ENCODE measurements at places on chromosomes 11 and 22.

GRCh38 chr11:33825854-33826560 lies 51.7 kb upstream of the FBXO3 start:
- DNase-seq = no peak

- no peak for DNase-seq
These were observed 129.6 kb downstream of the WNT11 start for GRCh38 chr11:76076749-76077148.

DNA sequence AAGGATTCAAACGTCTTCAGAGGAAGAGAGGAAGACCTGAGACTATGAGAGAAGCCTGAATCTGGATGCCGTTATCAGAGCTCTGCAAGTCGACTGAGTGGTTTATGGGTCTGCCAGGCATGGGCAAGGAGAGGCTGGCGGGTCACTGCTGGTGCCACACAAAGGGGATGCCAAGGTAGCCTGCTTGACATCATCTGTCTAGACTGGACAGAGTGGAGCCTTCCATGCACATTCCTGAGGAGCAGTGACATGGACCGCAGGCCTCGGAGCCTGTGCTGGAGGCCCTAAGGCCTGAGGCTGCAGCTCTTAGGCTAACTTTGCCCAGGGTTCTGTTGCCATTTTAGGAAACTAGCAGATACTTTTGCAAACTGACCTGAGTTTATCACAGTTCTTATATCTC lies 127.4 kb downstream of the WT1 start:
- no peak for DNase-seq

- DNase-seq = no peak
These were observed 7.6 kb upstream of the FTH1 start for GRCh38 chr11:61974766-61975631.

DNA sequence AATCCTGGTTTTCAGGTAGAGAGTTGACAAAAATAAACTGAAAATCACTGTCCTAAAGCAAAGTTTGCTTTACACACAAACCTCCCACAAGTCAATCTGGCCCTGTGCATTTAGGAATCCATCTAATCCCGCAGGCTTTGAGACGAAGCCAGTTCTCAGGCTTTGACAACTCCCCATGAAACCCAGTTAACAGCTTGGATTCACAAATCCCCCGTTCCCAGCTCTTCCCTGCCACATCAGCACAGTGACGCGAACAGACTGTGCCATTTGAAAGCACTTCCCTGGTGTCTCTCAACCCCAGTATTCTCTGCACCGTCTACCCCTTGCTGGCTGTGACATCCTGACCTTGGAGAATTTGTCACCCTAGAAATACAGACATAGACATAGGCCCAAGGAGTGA lies 117.8 kb downstream of the OPCML start:
- no peak for DNase-seq

- DNase-seq = no peak
These were observed 16.0 kb downstream of the PLCB3 start for GRCh38 chr11:64267207-64267945.

DNA sequence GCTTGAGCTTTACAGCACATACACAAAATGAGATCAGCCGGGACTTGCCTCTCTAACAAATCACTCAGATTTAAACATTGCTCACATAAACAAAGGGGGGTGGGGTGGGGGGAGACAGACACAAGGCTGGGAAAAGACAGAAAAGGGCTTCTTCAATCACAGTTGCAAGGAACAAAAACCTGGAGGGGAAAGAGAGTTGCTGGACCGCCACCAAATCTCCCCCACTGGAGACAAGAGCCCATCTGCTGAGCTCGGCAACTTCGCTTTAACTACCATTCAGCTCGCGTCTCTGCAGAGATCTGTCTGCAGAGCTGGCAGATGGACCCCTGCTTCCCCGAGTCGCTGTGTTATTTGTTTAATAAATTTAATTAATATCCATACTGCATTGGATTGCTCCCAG lies 165.0 kb downstream of the RCN1 start:
- DNase-seq = no peak

- DNase-seq = no peak
These were observed 989.3 kb downstream of the BRD1 start for GRCh38 chr22:48838376-48838775.

DNA sequence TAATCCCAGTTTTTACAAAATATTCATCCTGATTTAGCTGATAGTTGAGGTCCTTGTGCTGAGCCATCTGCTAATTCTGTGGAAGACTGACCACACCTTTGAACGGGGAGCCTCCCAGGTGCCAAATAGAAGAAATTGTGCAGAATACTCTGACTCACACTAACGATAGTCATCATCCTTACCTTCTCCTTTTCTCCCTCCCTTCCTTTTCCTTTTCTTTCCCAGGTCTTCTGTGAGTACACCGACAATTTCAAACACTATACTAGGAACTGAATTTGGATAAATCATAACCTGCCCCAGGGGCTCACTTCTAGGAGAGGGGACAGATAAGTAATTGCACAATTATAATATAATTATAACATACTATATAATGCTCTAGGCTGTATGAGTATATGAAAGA lies 73.1 kb upstream of the CTSC start:
- DNase-seq = no peak

DNA sequence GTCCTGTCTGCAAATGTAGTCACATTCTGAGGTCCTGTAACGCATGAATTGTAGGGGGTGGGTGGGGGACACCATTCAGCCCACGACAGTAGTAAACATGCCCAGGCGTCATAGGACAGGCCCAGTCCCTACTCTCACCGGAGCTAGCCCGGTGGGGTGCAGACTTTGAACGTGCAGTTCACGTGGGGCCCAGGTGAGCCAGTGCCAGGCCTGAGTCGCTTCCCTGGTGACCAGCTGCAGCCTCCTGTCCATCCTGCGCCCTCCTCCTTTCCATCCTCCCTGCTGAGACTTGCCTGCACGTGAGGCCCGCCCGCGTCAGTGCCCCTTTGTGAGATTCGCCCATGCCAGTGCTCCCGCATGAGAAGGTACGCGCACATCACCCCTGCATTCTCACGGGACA lies 116.8 kb downstream of the WNT7B start:
- DNase-seq = no peak

GRCh38 chr22:42050641-42051180 lies 19.9 kb downstream of the NAGA start:
- DNase-seq = no peak

DNA sequence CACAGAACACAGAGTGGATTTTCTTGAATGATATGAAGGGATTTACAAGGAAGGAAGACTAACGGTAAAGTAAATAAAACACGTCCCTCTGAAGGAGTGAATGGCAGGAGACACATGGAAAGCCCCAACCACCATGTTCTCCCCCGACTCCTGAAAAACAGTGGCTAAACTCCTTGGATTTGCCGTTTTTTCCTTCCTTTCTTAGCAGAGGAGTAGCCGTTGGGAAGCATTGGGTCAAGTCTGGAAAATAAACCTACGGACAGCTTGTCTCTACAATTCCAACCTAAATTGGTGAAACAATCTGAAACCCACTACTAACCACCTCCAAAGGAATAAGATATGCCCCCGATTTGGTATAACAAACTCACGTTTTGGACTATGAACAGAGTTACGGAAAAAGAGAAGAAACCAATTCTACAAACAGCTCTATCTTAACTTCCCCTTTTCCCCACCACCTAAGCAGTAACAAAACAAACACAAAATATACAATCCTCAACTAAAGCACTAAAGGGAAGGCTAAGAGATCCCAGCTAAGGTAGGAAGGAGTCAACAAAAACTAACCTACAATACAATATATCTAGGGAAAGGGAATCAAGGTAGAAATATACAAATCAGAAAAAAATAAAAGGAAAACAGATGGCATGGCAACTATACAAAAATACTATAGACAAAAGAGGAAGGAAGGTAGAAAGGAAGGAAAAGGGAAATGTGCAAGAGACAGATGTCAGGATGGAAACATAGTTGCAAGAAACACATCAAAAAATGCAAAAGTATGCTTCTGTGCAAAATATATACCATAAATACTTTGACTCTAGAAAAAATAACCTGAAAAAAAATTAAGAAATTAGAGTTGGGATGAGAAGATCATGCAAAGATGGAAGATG lies 43.8 kb upstream of the LYVE1 start:
- no peak for DNase-seq

GRCh38 chr11:78748918-78749690 lies 174.4 kb upstream of the NARS2 start:
- no peak for DNase-seq

- no peak for DNase-seq
These were observed 460.9 kb downstream of the METTL15 start for GRCh38 chr11:28569106-28569505.

DNA sequence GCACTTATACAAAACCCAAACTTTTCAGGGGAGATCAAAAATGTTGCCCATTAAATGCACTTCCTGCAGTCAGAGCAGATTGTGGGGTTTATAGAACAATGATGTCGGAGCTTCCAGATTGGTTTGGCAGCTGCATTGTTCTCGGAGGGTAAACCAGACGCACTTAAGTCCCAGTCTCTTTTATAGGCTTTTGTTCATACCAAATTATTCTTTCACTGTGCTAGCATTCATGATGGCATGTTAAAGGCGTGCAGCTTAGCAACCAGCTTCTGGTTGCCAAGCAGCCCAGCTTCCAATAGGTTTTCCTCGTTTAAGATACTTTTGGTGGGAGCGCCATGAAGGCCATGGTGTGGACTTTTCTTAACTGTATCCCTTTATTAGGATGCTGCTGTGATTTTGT lies 40.9 kb downstream of the ZC3H12C start:
- no peak for DNase-seq

- no peak for DNase-seq
These were observed 6.7 kb downstream of the KCNE3 start for GRCh38 chr11:74460481-74461154.

DNA sequence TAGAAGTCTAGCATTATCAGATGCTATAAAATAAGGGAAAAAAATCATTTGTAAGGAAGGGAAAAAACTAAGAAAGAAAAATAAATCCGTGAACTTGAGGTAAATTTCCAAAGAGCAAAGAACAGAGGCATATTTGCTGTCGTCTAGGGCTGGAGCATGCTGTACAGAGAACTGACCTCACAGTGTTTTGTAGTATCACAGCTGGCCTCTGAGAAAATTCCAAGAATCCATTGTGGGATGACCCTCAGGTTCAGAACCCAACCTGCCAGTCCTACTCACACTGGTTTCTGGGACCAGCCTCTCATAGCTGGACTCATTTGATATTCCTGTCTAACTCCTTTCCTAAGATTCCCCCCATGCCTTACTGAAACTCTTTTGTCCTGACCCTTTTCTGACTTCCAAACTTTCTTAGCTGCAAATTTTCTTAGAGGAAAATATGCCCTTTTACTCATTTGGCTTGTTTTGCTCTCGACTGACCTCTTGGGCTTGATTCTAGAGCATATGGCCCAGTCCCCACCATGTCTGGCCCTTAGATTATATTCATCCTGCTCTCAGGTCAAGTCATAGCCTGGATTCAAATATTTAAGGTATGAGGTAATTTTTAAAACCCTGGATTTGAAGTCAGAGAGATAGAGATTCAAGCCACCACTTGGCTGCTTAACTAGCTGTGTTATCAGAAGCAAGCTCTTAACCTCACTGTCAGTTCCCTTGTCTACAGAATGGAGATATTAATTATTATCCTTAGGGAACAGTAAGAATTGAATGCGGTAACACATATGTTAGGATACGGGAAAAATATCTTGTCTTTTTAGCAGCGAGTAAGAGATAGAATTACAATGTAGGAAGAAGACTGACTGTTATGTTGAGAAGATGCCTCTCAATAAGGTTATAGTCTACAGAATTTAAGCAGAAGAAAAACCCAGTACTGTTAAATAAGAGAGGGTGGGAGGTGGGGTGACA lies 89.7 kb upstream of the KCNA4 start:
- DNase-seq = no peak

- no peak for DNase-seq
These were observed 5.5 kb downstream of the NPAT start for GRCh38 chr11:108216988-108217387.

GRCh38 chr11:31844351-31844750 lies 33.2 kb upstream of the PAX6 start:
- DNase-seq = no peak

- no peak for DNase-seq
These were observed 64.0 kb upstream of the SNX19 start for GRCh38 chr11:130980071-130980862.

DNA sequence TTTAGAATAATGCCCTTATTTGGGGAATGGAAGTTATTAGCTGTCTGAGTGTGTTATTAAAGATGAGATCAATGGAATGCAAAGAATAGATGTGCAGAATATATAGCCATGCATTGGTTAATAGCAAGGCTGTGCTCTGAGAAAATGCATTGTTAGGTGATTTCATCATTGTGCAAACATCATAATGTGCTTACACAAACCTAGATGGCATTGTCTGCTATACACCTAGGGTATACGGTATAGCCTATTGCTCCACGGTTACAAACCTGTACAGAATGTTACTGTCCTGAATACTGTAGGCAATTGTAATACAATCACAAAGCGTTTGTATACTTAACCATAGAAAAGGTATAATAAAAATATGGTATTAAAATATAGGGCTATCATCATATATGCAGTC lies 25.5 kb downstream of the SLC5A12 start:
- DNase-seq = no peak

DNA sequence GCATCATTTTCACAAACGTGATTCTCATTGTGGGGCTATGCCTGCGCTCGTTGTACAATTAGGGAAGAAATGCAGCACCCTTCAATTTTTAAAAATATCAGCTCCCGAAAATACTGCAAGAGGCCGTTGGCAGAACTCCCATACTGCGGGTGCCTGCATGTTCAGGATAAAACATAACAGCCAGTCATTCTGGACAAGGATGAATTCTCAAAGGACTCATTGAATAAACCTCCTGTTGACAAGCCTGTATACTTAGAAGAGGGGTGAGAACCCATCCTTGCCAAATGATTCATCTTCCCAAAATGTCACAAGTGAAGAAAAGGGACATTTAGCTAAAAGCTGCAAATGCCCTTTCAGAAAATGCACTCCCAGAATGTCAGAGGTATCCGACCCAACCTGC lies 141.9 kb downstream of the CSNK2A3 start:
- DNase-seq = no peak
